ENCODE measurements at places on chromosomes 2 and 18. TPM values are rescaled to one million over a fixed set of nuclear protein-coding genes. Genes with fewer than 3 reads are reported as not detected.
A peak's percentile ranks its signal among the peaks of the same experiment; 100 is the strongest.

The DPP10 gene
- 26.3 TPM for total RNA-seq

The RGPD3 gene
- 0.28 TPM for total RNA-seq

The CD8B gene
- 3.0 TPM for total RNA-seq

The ZSWIM2 gene
- total RNA-seq = not detected

The FTCDNL1 gene
- total RNA-seq = 3.3 TPM

The XDH gene
- total RNA-seq = 0.87 TPM

DNA sequence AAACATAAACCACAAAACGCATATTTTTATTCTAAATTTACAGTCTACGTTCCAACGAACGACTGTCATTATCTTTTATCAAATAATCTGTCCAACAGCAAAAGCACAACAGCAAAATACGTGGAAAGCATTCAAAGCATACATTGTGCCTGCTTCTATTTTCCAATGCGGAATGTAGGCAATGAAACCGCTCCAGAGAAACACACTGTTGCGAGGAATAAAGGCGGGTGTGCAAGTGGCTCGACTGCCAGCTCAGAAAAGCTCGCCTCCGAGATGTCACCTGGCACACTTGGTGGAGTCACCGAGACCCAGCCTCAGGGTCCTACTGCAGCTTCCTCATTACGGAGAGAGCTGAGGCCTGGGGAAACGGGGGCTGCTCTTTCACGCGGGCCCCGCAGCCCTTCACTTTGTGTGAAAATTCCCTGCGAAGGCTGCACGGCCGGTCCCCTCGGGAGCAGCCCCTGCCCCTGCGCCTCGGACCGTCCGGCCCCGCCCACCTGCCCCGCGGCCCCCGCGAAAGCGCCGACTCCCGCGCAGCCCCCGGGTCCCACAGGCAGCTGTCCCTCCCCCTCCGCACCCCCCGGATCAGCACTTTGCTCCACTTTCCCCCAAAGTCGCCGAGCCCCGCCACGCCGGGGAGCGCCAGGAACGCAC lies 752 bp downstream of the MGAT4A start:
- DNase-seq = peak; percentile 38

DNA sequence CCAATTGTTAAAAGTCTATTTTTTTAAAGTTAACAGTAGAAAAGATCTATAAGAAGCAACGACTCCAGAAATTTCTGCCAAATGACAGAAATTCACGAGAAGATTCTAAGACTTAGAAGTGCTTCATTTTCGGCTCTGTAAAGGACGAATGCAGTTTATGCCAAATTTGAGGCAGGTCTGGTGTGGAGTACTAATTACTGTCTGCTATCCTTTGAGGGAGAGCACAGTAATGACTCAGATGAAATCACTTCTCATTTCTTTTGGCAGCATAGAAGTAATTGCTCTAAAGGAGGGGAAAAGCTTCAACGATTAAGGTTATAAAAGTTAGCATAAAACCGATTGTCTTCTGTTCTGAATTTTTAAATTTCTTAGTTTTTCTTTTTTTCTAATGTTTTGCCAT lies 11.4 kb downstream of the G6PC2 start:
- no peak for DNase-seq

GRCh38 chr18:33603454-33603853 lies 25.4 kb downstream of the ASXL3 start:
- no peak for DNase-seq

DNA sequence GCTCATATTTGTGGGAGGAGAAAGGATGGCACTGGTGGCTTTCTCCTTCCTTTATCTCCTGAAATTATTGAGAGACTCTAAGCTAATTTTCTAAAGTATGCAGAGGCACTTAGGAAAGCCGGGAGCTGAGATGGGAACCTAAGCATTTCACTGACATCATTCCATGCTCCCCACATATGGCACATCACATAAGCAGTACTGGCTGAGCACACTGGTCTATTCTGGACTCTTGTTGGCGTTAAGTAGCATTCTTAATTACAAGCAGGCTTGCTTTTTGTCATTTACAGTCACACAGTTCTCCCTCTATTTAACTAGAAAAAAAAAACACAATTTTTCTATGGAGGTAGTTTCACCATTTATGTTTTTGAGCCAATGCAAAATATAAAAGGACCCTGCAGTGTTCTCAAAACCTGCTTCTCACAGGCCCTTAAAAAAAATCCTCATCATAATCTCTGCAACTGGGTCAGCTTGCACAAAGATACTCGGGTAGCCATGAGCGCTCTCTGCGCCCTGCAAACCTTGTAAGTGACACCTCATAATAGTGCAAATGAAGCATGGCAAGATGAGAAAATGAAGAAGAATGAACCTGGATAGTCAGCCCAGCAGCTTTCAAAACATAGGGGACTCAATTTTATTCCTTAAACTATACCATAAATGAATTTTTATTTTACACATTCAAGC lies 688.6 kb downstream of the NRXN1 start:
- DNase-seq = no peak

GRCh38 chr18:25896956-25897355 lies 193.5 kb downstream of the SS18 start:
- no peak for DNase-seq

- no peak for DNase-seq
Observed at GRCh38 chr2:106314444-106314843, 120.3 kb upstream of the UXS1 start.

Measured in GM23338 (cell line).